Activated T-cell treated with anti-CD3 and anti-CD28 coated beads for 48 hours (primary cell): ENCODE measurements at places on chromosomes 1 and 21.

DNA sequence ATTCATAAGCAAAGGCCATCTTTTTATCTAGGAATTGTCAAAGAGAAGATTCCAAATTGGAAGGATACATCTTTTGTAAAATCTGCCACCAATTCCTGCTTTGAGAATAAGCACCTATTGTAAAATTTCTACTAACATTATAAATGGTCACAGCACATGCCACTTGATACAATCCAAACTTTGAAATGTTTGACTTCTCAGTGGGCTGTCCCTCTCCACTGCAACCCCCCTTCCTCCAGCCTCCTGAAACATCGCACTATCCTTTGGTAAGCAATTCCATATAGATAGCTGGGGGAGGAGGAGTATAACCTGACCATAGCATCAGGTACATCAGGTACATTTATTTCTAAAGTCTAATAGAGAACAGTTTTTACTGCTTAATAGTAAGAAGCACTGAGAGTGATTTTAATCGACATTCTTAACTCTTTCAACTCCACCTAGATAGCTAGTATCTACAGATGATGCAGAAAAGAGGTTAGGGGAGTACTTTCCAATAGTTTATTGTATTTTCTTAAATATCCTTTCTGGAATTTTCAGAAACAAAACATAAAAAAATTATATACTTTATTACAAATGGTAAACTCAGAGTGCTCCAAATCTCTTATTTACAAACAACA is 2.9 kb downstream of the JUN start:
- no peak for DNase-seq

- no peak for DNase-seq
These were observed 5.4 kb upstream of the LAMC2 start for GRCh38 chr1:183180634-183181056.

DNA sequence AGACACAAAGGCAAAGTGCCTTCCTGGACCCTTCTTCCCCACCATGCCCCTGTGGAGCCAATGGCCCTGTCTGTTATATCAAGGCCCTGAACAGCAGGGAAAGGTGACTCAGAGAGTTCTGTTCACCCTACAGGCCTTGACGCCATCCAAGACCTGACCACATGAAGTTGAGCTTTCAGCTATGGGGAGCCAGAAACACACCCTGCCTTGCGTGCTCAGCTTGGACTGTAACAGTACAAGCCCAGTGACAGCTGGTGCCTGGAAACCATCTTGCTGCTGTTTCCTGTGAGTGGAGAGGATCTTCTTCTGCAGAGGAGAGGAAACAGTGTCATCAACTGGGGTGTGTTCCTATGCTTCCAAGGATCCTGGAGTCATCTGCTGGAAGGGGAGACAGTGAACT is 165.0 kb upstream of the IRF2BP2 start:
- no peak for DNase-seq

DNA sequence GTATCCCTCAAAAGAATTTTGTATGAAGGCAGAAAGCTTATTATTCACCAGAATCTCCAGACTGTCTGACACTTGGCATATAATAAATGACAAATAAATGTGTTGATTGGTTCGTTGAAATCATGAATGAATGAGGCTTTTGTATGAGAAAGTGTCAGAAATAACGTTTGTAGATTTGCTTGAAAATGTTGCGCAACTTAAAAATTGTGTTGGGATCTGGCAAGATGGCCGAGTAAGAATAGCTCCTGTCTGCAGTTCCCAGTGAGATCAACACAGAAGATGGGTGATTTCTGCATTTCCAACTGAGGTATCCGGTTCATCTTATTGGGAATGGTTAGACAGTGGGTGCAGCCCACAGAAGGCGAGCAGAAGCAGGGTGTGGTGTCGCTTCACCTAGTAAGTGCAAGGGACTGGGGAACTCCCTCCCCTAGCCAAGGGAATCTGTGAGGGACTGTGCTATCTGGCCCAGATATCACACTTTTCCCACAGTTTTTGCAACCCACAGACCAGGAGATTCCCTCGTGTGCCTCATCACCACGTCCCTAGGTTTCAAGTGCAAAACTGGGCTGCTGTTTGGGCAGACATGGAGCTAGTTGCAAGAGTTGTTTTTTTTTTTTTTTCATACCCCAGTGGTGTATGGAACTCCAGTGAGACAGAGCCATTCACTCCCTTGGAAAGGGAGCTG is 759.0 kb downstream of the LTN1 start:
- DNase-seq, result no peak

- DNase-seq, result no peak
These were observed 82.2 kb upstream of the AK4 start for GRCh38 chr1:65065524-65066418.

- DNase-seq, result no peak
These were observed 13.6 kb downstream of the UBL4B start for GRCh38 chr1:110125810-110126209.

DNA sequence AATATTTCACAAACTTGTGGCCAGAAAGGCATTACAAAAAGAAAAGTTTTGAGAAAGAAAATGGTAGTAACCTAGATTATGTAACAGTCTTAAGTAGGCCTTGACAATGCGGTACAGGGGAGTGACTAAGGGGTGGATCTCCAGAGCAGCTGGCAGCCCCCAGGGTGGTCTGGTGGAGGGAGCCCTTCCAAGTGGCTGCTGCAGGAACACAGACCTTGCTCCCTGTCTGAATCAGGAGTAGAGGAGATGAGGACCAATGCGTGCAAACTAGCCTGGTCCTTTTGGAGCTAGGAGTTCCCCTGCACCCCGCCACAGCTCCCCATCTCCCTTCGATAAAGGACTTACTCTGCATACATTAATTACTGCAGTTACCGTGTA is 189.0 kb downstream of the NFIA start:
- no peak for DNase-seq

- DNase-seq, result no peak
These were observed 119.5 kb downstream of the MAB21L3 start for GRCh38 chr1:116230712-116231111.

GRCh38 chr1:10189659-10190058 is 20.7 kb upstream of the KIF1B start:
- DNase-seq, result no peak

DNA sequence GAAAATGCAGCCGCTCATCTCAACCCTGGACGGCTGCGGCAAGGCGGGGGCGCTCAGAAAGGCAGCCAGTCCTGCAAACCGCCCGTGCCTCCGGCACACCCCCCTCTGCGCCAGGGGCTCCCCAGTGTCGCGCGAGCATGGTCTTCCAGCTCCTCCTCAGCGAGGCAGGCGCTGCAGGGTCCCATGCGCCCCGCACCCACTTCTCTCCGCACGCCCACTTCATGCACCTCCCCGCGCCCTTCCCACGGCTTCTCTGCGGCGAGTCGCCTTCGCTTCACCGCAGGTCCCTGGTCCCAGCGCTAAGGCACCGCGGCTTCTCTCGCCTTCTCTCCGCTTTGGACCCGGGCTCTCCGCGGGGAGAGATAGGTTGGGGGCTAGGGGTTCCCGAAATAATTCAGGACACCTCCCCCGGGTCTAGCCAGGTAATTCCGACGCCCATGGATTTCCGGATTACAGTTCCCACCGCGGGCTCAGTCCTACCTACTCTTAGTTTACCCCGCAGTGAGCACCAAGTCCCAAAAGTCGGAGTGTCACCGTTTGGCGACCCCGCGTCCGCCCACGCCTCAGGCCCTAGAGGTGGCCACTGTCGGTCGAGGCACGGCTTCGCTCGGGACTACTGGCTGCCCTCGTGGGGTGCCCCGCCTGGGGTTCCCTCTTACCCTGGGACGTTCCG is 67.5 kb downstream of the SYT2 start:
- no peak for DNase-seq

GRCh38 chr1:218031901-218032300 is 253.2 kb upstream of the RRP15 start:
- no peak for DNase-seq

GRCh38 chr21:28663111-28663693 is 329.5 kb downstream of the LTN1 start:
- DNase-seq, result no peak

DNA sequence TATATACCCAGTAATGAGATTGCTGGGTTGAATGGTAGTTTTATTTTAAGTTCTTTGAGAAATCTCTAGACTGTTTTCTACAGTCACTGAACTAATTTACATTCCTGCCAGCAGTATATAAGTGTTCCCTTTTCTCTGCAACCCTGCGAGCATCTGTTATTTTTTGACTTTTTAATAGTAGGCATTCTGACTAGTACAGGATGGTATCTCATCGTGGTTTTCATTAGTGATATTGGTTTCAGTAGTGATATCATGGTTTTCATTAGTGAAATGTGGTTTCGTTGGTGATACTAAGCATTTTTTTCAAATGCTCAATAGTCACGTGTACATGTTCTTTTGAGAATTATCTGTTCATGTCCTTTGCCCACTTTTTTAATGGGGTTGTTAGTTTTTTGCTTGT is 316.8 kb downstream of the PTBP2 start:
- DNase-seq, result no peak

GRCh38 chr1:87558921-87559320 is 230.2 kb downstream of the LMO4 start:
- no peak for DNase-seq

- no peak for DNase-seq
These were observed 83.3 kb upstream of the SPATA6 start for GRCh38 chr1:48555271-48555670.

DNA sequence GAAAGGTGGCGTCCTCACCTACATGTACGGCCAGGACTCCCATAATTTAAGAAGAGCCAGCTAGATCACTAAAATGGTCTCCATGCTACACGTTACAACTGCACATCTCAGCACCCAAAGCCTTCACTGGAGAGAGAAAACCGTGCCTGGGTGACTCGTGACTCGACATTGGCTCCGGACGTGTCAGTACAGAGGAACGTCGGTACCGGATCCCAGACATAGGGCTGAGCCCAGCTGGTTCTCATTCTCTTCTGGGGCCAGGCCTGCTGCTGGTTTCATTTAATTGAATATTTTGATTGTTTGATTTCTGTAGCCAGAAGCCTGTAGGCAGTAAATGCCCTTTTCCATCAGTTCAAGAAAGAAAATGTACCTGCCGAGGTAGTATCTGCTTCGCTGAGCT is 93.1 kb downstream of the HHIPL2 start:
- DNase-seq, result no peak

DNA sequence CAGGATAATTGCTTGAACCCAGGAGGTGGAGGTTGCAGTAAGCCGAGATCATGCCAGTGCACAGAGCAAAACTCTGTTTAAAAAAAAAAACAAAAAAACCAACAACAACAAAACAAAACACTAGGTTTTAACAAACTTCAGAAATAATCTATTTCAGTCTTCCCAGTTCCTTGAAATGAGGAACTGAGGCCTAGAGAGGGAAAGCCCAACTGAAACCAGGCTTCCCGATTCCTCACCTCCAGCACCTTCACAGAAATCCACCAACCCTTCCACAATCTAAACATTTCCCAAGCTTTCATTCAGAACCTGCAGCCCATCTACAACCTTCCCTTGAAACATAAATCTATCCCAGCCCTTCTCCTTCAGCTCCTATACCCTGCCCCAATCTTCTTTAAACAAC is 612 bp upstream of the CD52 start:
- no peak for DNase-seq

- no peak for DNase-seq
These were observed 10.6 kb downstream of the PTPN22 start for GRCh38 chr1:113860891-113861290.

DNA sequence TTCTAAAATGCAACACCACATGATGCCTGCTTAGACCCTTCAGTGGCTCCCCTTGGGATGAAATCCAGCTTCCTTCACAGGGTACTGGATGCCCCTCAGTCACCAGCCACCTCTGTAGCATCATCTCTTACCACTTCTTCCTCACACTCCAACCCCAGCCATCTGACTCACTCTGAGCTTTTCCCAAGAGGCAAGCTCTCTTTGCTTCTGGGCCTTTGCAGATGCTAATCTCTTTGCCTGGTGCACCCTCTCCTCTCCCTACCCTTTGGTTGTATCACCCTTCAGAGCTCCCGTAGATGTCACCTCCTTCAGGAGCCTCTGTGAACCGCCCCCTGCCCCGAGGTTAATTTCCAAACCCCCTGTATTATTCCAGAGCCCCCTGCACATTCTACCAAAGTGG is 164.8 kb upstream of the ZC3H12A start:
- DNase-seq, result no peak

GRCh38 chr1:196305216-196305615 is 303.0 kb downstream of the KCNT2 start:
- DNase-seq, result no peak

DNA sequence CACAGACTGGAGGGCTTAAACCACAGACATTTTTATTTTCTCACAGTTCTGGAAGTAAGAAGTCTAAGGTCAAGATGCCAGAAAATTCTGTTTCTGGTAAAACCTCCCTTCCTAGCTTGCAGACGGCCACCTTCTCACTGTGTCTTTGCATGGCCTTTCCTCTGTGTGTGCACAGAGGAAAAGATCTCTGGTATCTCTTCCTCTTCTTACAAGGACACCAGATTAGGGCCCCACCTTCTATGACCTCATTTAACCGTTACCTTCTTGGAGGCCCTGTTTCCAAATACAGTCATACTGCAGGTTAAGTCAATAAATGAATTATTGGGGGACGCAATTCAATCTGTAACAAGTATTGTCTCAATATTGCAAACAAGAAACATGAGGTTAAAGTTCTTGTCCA is 63.0 kb upstream of the PRDX6 start:
- DNase-seq, result no peak

- no peak for DNase-seq
These were observed 17.1 kb downstream of the MORC3 start for GRCh38 chr21:36337099-36337509.

- no peak for DNase-seq
These were observed 22.1 kb upstream of the GBP2 start for GRCh38 chr1:89147678-89148658.

DNA sequence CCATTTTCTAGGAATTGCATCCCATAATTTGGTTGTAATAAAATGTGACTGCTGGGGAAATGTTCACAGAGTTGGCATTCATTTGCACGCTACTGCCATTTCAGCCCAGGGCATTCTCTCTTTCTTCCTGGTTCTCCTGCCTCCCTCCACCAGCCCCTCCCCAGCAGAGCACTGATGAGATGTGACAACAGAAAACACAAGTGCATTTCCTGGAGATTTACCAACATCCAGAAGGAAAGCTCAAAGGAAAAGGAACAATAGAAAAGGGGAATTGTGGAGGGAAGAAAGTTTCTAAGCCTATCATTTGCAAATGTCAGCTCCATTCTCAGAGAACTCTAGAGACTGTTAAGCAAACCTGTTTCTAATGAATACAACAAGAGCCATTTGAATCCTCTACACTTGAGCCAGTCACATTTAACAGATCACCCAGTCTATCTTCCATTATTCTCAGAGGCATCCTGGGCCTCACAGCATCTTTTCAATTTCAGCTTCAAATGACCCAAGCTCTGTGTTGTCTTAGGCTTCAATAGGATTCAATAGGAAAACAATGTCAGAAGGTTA is 395.6 kb upstream of the PBX1 start:
- no peak for DNase-seq

GRCh38 chr1:107653005-107653404 is 312.0 kb downstream of the VAV3 start:
- no peak for DNase-seq
